SK-N-SH (cell line): ENCODE measurements at places on chromosomes 3 and 15. TPM values are rescaled to one million over a fixed set of nuclear protein-coding genes. Genes with fewer than 3 reads are reported as not detected.
A peak's percentile ranks its signal among the peaks of the same experiment; 100 is the strongest.

Gene HCN4
- polyA plus RNA-seq: not detected in 2 replicates

Gene GNAT1
- not detected in 2 replicates for polyA plus RNA-seq

- DNase-seq: no peak
These were observed 98.3 kb upstream of the CHL1 start for GRCh38 chr3:98259-98654.

Gene AQP9
- polyA plus RNA-seq: not detected in 2 replicates

- no peak for DNase-seq
These were observed 70.7 kb downstream of the SSR3 start for GRCh38 chr3:156483961-156484787.

GRCh38 chr3:155281912-155282311, 11.6 kb downstream of the STRIT1 start:
- no peak for DNase-seq

Gene CDHR4
- 0.07 and 0.13 TPM in 2 replicates for polyA plus RNA-seq

GRCh38 chr3:10353661-10354360, 32.9 kb upstream of the SEC13 start:
- DNase-seq: peak; percentile 49

DNA sequence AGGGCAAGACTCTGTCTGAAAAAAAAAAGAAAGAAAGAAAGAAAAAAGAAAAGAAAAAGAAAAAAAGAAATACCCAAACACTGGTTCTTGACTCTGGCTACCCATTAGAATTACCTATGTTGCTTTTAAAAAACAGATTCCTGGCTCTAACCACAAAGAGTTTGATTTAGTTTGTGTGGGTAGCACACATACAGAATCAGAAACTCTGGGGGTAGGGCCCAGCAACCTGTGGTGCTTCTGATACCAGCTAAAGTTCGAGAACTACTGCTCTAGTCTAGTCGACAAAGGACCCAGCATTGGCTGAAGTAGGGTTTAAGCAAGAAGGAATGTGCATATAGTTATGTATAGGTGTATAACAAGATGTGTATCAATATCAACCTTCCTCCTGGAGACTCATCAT, 392.7 kb downstream of the EFHB start:
- DNase-seq: no peak

DNA sequence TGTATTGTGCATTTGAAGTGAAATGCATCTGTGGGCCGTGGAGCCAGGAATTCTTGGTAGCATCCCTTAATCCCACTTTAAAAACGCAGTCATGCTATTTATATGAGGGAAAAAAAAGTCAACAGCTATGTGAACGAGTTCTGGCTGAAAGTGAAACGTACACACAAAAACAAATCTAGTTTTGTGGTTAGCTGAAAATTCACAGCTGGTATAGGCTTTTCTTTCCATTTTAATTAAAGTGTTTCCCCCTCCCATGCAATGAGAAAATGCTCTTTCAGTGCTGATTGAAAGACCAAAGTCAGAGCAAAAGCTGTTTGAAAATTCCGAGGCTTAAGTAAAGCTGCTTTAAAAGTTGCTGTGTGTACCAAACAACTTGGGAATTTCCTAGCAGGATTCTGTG, 297.4 kb downstream of the PLCL2 start:
- DNase-seq: no peak

GRCh38 chr3:190595807-190596206, 81.9 kb downstream of the IL1RAP start:
- DNase-seq: no peak

GRCh38 chr3:64760258-64760657, 72.5 kb upstream of the ADAMTS9 start:
- no peak for DNase-seq
